AG08396 (cell line): ENCODE measurements at places on chromosomes 7 and 10.
A peak's percentile ranks its signal among the peaks of the same experiment; 100 is the strongest.

GRCh38 chr10:68560186-68560942 is at the start of gene TET1:
Gene TET1 (plus strand): TSS chr10:68560337. CDS start chr10:68572339, 12,002 bp downstream.
- DNase-seq, result peak; percentile 77

- DNase-seq, result no peak
Measured at GRCh38 chr7:82110146-82110840, 333.3 kb downstream of the CACNA2D1 start.

DNA sequence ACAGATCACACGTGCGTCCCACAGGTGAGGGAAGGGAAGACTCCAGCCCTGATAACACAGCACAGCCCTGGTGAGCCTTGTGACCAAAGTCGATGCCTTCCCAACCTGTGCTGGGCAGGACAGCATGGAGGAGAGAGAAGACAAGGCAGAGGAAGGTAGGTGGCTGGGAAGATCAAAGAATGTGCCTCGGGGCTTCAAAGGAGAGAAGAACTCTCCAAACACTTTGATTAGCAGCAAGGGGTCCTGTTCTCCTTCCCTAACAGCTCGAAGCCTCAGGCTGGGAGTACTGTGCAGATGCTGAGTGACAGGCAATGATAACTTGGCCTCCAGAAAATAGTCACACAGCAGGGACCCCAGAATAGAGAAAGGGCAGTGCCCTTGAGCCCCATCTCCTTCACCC is 288.5 kb downstream of the TCERG1L start:
- DNase-seq, result no peak

DNA sequence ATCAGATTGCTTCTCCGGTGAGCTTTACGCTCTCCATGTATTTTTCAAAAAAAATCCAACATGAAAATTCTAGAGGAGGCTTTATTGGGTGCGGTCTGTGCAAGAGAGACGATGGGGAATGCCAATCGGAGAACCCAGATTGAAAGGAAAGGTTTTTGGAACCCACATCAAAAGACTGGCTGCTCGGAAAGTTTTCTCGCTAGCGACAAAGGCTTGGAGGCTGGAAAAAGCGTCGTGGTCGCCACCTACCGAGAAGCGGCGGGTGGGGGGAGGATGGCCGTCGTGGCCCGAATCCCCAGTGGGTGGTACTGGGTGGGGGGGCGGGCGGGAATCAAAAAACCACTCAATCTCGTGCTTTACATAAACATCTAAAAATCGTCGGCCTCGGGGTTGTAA is 1.1 kb upstream of the GTF2I start:
- peak; percentile 31 for DNase-seq

GRCh38 chr7:18532813-18533212 is 37.3 kb downstream of the HDAC9 start:
- DNase-seq, result no peak

DNA sequence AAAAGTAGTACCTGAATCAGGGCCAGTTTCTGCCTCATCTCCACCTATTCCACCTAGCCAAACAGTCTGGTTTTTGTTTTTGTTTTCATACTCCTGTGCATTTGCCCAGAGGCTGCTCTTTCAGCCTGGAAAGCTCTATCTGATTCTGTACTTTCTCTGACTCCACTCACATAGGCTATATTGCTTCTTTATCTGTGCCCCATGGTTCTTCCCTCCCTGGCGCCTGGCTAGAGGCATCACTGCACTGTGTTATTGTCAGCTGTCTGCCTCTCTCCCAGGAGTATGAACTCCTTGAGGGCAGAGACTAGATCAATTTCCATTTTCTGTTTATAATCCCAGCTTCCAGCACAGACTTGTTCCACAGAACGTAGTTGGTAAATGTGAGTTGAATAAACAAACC is 5.1 kb upstream of the LMOD2 start:
- no peak for DNase-seq

DNA sequence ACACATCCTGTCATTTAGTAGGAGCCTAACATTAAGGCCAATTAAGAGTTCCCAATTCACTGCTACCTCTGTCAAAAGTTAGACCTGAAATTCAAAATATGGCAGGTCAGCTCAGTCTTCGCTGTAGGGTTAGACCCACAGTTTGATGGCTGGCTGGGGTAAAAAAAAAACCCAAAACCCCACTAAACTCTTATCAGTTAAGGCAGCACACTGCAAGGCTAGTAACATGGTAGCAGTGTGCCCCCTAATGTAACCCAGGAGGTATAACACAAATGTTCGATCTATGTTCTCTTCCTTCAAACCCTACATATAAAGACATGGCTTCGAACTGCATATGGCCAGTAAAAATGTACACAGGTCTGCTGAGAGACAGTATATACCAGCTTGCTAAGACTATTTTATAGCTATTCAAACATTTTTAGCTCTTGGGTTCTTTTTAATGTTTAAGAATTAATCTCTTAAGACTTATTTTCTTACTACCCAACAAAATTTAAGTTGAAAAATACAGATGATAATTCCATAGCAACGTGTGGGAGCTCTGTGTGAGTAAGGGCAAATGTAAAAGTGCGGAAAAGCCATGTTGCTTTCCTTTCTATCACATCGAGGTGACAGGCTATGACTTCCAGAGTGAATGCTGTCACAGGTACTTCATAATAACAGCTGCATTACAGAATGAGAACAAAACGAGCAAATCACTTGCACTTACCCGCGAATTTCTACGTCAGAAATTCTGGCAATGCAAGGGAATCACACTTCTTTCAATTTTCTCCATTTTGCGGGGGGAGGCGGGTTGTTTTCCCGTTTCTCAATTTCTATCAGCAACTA is 168.4 kb upstream of the IMMP2L start:
- peak; percentile 41 for DNase-seq

GRCh38 chr7:98703916-98704315 is 86.8 kb downstream of the NPTX2 start:
- no peak for DNase-seq

- no peak for DNase-seq
Measured at GRCh38 chr10:4810092-4810491, 15.9 kb upstream of the AKR1E2 start.

DNA sequence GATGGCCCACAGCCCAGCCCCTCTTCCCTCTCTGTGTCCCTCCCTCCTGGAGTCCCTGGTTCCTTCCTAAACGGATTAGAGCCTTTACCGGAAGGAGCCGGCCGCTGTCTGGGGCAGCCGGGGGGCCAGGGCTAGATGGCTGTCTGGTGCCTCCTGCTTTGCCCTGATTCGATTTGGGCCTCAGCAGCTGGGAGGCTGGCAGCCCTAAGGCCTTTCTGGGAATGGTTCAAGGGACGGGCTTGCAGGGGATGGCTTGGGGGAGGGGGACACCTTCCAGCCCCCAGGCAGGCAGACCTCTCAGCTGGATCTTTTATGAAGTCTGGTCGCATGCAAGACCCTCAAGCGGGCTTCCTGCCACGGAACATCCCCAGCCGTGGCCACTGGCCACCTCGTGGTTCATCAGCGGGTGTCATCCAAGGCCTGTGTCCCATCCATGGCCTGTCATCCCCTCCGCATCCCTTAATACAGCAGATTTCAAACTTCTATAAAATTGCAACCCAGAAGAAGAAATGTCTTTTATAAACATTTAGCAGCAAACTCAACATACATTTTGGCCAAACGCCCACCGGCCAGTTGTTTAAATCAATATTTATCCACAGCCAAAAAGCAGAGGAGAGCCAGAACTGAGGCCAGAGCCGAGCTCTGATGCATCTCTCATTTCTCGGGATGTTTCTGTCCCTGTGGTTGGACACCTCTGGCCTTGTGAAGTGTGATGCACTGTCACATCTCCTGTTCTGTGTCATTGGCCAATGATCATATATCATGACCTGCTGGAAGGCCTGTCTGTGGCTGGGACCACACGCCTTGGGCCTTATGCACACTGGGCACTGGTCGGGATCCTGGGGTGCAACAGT is 52.0 kb downstream of the GTF2IRD1 start:
- DNase-seq, result no peak

- no peak for DNase-seq
Measured at GRCh38 chr7:31123726-31124125, 71.6 kb downstream of the ADCYAP1R1 start.
